ENCODE measurements at places on chromosomes 12 and 14.

- DNase-seq: no peak
These were observed 21.2 kb downstream of the MTHFD1 start for GRCh38 chr14:64409126-64409920.

DNA sequence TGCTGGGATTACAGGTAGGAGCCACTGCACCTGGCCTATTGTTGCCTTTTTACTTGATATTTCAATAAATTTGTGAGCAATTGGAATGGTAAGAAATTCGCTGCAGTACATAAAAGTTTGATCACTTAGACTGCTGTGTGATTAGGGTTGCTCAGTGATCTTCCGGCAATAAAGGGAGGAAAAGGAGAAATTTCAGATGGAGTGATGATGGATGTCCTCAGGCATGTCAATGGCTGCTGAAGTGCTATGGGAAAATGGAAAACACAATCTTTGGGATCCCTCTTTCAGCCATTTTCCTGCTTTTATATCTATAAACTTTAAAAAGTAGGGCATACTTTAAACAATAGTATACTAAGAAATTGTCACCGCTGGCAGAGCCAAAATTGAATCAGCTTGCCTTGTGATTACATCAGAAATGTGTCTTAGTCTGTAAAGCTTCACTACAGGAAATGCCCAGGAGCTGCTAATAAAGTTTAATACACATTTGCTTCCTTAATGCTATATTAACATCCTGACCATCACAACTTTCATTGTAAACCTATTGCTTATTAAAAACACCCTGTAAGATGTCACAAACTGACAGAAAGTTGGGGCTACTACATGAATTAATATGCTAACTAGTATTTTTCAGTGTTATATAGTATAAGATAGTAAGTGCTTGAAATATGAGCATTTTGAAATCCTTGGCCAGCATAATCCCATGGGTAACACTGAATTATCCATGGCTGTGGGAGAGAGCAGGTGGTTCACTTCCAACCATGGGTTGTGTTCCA lies 13.7 kb upstream of the FBXL14 start:
- DNase-seq: no peak

DNA sequence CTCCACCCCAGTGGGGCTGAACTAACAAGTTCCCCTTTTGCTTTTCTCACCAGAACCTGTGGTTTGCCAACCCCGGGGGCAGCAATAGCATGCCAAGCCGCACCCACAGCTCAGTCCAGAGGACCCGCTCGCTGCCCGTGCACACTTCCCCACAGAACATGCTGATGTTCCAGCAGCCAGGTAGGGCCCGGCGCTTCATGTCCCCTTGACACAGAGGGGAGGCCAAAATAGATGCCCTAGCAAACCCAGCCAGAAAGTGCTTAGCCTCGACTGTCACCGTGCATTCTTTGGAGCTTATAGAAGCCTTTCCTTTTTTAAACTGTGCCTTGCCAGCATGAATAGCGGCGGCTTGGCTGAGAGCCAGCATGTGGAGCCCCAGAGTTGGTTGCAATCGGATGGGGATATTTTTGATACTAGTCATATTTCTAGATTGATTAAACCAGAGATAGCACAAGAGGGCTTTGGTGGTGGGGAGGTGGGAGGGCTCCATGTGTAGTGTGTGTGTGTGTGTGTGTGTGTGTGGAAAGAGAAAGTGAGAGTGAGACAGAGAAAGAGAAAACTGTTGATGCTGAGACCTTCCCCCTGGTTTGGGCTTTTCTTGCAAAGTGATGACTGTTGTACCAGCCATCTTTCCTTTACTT lies 126.1 kb downstream of the GCH1 start:
- DNase-seq: peak; percentile 26

GRCh38 chr12:68364893-68365725 lies 32.9 kb upstream of the MDM1 start:
- peak; percentile 58 for DNase-seq

GRCh38 chr12:118650586-118650960 lies 274.2 kb downstream of the SUDS3 start:
- DNase-seq: no peak

DNA sequence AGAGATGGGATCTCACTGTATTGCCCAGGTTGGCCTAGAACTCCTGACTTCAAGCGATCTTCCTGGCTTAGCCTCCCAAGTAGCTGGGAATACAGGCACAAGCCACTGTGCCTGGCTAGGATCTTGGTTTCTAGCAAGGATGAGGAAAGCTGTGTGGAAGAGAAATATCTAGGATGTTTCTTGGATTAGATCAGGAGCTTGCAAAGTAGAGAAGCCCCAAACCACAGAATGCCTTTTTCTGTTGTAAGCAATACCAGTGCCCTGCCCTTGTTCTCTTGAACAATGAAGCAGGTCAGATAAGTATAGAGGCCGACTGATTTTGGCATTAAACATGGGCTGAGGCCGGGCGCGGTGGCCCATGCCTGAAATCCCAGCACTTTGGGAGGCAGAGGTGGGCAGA lies 44.3 kb upstream of the STRN3 start:
- no peak for DNase-seq

DNA sequence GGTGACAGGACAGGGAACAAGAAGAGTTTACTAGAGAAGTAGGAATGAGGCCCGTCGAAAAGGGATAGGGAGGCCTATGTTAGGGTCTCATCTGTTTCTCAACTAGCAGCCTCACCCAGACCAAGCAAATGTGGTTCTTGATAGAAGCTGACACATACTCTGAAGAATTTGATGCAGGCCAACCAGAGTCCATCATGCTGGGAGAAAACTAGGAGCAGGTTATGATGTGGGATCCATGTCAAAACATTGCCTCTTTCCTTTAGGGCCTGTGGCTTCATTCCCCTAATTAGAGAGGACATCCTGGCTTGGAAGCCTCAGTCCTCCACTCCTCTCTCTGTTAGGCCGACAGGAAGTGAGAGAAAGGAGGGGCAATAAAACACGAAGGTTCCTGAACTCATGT lies 122.8 kb downstream of the NTF3 start:
- no peak for DNase-seq

- no peak for DNase-seq
These were observed 91.9 kb downstream of the TMEM30B start for GRCh38 chr14:61188978-61189808.

- no peak for DNase-seq
These were observed 7.5 kb downstream of the C14orf180 start for GRCh38 chr14:104586832-104587620.

DNA sequence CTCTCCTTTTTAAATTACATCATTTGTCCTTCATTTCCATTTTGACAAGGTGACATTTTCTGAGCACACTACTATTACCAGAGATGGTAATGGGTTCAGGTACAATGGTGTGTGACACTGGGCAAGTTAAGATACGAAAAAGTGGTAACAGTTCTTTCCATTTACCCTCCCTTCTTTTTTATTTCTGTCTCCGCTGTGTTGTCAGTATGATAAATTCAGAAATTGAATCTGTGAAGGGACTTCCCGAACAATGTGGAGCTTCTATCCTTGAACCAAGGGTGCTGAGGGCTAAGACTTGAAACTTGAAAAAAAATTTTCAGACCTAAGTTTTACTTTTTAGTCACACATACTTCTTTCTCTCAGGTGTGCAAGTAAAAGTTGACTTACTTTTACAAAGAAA lies 103.7 kb downstream of the ERC1 start:
- DNase-seq: no peak

- no peak for DNase-seq
These were observed 70.6 kb upstream of the ACTN1 start for GRCh38 chr14:69049675-69050074.

- no peak for DNase-seq
These were observed 20.0 kb downstream of the TMEM132C start for GRCh38 chr12:128286970-128287369.

- DNase-seq: no peak
These were observed 121.4 kb downstream of the KSR2 start for GRCh38 chr12:117847371-117847770.
